Pons (tissue), 1 donor: ENCODE measurements at places on chromosomes 2 and 18.
A peak's percentile ranks its signal among the peaks of the same experiment; 100 is the strongest.

DNA sequence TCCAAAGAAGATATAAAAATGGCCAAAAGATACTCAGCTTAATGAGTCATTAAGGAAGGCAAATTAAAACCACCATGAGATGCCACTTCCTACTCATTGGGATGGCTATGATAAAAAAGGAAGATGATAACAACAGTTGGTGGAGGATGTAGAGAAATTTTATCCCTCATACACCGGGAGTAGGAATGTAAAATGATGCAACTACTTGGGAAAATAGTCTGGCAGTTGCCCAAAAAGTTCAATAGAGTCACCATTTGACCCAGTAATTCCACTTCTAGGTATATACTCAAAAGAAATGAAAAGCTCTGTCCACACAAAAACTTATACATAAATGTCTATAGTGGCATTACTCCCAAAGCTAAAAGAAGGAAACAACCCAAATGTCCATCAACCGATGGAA, 10.1 kb upstream of the SULT1C2 start:
- DNase-seq: no peak

- DNase-seq: no peak
Measured at GRCh38 chr2:30444273-30444672, 2.8 kb upstream of the LCLAT1 start.

DNA sequence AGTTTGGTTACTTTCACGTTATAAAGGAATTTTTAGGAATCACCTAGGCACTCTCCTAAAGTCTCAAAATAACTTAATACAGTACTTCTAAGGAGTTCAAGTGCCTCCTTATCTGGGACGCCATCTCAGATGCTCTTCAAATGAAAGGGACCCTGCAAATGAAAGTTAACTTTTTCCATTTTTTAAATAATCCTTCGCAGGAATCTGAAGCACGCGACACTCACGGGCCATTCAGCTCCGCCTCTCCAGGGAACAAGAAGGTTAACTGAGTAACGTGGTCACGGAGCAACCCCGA, 537 bp upstream of the ZC3H15 start:
- DNase-seq: no peak

- DNase-seq: peak; percentile 51
Measured at GRCh38 chr18:12820506-12820905, 63.5 kb downstream of the PTPN2 start.

DNA sequence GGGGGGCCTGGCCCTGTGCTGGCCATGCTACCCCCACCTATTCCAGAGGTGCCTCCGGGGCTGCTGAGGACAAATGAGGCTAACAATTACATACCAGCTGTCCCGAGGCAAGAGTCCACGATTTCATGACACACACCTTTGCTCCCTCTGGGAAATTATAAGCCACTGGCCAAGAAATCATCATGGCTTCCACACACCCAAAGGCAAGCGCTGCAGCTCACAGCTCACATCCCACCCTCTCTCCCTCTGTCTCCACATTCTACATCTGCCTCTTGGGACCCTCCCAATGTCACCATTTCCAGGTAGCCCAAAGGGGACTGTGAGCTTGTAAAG, 134.4 kb downstream of the HDAC4 start:
- DNase-seq: no peak

GRCh38 chr18:5817816-5818215, 77.5 kb downstream of the TMEM200C start:
- DNase-seq: peak; percentile 63

GRCh38 chr2:227856697-227857096, 14.7 kb upstream of the DAW1 start:
- no peak for DNase-seq
